ENCODE measurements at places on chromosomes 3 and 15.

GRCh38 chr15:41304149-41304770 is 28.1 kb downstream of the OIP5 start:
- no peak for DNase-seq

DNA sequence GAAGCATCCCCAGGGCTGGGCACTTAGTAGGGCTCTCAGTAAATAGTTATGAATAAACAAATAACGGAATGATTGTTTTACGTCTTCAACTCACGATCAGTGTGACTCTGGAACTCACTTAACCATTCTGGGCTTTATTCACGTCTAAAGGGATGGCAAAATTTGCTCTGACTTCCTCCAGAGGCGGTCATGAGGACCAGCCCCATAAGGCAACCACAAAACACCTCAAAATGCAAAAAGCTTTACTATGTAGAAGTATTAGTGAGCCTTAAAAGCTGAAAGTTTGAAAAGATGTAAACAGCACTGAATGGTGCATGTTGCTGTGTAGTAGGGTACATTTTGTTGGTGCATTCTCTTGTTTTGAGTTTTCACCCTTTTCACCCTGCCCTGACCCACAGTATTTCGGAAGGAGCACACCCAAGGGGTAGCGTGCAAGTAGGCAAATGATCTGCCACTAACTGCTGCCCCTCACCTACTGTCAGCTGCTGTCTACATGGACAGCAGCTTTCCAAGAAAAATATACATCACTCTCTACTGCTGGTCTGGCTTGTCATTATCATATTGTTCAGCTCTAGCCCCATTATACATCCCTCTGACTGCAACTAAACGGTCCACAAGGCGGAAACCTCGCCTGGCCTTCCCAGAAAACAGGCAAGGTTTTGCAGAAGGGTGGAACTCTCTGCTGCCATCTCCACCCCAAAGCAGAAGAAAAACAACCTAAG is 308.5 kb upstream of the PROK2 start:
- DNase-seq: no peak

DNA sequence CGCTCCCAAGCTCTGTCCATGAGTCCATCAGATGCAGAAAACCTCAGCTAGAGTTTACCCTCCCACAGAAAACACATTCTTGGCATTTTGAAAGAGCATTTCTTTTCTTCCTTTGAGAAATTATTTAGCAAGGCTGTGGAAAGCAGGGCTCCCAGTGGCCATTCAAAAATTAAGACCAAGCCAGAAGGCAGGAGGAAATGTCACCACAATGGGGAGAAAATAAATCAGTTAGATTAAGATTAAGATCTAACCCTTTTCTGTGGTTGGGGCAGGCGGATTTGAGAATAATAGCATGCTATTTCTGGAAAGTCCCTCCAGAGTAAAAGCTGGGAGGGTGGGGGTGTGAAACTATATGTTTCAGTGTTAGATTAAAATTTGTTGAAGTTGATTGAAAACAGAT is 20.2 kb downstream of the LRIG1 start:
- peak; percentile 27 for DNase-seq

GRCh38 chr15:92847841-92848240 is 52.3 kb upstream of the CHD2 start:
- no peak for DNase-seq

DNA sequence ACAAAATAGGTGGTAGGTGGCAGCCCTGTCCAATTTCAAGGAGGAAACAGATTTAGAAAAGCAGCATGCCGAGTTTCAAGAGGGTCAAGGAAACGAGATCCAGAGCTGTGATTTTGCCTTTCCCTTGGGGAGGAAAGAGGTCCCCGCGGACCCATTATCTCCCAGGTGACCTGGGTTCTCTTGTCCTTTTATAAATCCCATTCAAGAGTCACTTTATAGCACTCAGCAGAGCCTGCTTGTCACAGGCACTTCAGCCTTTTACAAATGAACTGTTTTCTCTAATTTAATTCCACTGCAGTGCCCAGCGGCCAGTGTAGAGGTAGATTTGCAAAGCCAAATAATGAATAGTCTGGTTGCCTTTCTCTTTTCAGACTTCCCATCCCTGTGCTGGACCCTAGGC is 99.9 kb downstream of the CD47 start:
- DNase-seq: no peak

GRCh38 chr15:64791401-64791800 is 16.0 kb upstream of the RBPMS2 start:
- DNase-seq: no peak

DNA sequence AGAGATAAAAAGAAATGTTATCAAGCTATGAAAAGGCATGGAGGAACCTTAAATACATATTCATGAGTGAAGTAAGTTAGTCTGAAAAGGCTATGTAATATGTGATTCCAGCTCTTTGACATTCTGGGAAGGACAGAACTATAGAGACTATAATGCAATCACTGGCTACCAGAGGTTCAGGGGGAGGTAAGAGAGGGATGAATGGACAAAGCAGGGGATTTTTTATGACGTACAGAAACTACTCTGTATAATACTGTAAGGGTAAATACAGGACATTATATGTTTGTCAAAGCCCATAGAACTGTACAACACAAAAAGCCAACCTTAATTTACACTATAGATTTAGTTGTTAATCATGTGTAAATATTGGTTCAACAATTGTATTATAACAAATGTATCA is 46.1 kb downstream of the MCTP2 start:
- DNase-seq: no peak

DNA sequence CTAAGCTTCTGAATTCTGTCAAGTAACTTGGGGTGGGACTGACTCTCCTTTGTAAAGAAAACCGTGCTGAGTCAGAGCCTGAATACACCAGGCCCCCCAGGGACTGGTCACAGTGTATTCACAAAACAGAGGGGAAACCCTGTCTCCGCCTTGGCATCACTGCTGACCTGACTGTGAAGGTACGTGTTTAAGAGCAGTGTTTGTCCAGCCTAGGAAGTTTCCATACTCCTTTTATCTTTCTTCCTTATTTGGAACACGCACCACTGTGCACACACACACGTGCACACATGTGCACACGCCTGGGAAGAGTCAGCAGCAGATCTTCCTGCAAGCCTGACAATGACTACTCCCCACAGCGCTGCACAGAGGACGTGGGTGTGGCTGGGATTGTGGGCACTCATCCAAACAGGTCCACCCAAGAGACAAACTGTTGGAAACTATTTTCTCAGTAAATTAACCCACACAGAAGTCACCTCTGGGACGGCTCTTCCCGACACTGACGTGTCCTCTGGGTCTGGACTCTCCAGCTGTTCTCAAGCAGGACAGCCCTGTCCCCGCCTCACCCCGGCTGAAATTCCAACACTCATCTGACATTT is 87.7 kb downstream of the ATP10A start:
- no peak for DNase-seq

DNA sequence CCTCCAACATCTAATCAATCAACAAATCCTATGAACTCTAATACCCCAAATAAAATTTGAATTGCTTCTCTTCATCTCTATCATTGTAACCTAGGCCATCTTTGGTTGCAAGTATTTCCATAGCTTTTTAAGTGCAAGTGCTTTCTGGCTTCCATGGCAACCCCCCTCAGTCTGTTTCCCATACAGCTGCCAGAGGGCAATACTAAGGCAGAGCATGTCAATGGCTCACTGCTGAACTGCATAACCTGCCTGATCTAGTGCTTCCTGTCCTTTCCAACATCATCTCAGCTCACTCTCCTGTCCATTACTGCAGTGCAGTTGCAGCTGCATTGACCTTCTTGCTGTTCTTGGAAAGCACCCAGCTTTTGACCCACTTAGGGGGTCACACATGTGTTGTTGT is 198.4 kb downstream of the WNT5A start:
- DNase-seq: no peak

DNA sequence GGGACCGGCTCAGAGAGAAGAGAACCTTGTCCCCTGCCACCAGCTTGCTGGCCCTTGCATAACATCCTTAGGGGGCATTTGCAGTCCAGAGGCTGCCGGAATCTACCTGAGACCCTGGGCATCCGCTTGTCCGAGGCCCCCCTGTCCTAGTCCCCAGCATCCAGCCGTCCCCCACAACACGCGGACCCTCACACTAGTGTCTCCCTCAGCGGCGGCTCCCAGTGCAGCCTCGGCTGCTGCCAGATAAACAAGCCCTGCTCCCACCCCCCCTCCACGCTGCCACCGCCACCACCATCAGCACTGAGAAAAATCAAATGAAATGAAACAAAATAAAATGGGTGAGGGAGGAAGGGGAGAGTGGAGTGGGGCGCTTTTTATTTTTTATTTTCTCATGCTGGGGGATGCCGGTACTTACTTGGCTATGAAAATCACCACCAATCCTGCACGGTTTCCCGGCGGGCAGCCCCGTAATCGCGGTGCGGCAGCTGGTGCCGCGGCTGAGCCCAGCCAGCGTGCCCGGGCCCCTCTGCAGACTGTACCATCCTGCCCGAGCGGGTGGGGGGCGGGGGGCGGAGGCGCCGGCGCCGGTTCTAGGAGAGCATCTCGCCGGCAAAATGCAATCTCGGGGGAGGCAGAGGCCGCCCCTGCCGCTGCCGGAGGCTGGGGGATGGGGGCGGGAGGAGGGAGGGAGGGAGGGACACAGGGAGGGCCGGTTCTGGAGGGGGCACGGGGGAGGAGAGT is at the start of gene ATP2B2:
Gene ATP2B2, minus strand, starts transcription at position 537 of the 741 bp plus-strand sequence. CDS start 56,043 bp downstream, outside the sequence.
- DNase-seq: no peak

- no peak for DNase-seq
These were observed 12.5 kb upstream of the BFSP2 start for GRCh38 chr3:133387341-133387740.

DNA sequence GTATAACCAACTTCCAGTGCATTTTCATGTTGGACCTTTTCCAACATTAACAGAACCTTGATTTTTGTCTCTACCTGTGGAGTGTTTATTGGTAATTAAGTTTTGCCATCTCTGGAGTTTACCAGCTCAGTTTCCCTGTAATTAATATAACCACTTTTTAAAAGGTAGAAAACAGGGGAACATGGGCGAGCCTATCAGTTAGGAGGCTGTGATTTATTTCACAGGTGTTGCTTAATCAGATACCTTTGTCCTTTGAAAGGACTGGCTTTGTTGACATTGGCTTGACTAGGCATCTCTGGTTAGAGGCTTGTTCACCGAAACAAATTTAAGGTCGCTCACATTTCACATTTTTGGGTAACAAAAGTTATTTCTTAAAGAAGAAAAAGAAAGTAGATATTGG is 622 bp downstream of the NAALADL2 start:
- no peak for DNase-seq

DNA sequence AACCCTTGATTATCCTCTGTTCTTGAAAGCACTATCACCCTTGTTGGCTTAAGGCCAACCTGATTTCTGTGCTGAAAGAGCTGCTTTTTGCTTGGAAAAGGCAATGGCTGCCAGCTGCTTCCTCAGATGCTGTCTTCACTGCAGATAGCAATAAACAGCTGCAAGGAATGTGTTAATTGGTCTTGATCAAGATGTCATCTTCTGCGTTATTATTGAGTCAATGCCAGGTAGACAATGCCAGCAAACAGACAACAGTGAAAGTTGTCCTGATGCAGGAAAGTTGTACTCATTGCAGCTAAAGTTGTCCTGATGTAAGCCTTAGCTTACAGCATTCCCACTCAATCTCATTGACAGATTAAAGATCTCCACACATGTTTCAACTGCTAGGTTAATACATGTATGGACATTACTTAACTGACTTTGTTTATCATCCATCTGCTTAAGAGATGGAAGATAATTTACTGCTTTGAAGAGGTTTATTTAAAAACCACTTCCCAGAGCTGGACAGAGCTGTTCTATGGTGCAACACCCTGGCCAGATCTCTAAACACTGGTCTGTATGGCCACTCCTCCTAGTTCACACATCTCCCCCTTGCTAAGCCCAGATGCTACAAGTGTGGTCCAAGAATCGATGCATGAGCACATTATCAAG is 251.0 kb upstream of the MCTP2 start:
- DNase-seq: no peak

DNA sequence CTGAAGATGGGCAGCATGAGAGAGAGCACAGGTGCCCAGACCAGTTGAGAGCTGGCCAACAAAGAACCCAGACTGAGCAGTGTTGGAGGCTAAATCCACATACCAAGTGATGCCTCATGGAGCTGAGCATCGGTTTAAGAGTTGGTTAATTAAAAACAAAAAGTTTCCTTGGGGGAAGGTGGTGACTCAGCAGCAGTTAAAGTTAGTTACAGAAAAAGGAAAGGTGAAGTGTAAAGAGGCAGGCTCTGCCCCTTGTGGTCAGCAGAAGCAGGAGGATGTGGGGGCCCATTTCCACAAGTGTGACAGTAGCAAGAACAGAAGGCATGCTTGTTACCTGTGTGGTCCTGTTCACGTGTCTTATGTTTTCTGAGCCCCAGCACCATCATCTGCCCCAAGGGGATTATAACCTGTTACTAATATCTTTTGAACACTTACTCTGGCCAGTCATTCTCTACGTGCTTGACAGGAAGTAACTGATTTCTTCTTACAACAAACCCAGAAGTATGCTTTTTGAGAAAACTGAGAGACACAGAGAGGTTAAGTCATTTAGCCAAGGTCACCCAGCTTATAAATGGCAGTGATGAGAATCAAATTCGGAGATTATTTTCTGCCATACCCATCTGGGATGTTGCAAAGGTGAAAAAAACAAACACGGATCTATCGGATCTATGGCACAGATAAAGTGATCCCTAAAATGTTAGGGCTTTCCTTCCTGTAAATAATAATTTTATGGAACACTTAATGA is 91.0 kb downstream of the EPHB1 start:
- no peak for DNase-seq

GRCh38 chr3:46845860-46846623 is 17.2 kb downstream of the MYL3 start:
- DNase-seq: peak; percentile 66

- no peak for DNase-seq
These were observed 90.4 kb downstream of the SUCLG2 start for GRCh38 chr3:67564008-67564407.

GRCh38 chr15:60340207-60340921 is 57.4 kb downstream of the ANXA2 start:
- no peak for DNase-seq

DNA sequence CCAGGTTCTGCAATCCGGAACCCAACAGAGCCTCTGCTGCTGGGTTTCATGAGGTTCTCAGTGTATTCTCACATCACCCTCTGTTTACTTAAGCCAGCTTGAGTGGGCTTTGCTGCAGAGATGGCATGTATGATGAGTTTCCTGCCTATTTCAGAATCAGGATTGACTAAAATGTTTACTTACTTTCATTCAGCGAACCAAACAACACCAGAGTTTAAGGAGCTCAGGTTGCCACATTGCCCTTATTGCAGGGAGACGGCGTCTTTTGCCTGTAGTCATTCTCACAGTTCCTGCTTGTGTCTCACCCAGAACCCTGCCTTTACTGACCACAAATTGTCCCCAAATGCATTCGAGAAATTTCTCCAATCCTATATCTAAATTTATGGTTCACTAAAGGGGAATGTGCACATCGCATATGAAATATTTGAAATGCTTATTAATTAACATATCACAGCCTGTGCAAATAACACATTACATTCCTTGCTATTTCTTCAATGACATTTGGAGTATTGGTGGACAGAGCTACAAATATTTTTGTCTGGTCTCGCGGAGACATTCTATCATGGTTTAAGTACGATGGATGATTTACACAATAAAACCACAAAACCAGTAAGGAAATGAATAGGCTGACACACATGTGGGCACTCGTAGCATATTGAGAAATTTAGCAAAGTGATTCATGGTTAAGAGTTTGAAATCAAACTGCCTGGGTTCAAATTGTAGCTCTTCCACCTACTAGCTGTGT is 377.2 kb upstream of the CFAP20DC start:
- DNase-seq: no peak

GRCh38 chr3:19885468-19885867 is 48.5 kb downstream of the EFHB start:
- no peak for DNase-seq
